ENCODE measurements at places on chromosomes 12 and 14. TPM values are rescaled to one million over a fixed set of nuclear protein-coding genes. Genes with fewer than 3 reads are reported as not detected.

Gene BAZ1A
- 52.3 TPM for total RNA-seq

Gene PIK3C2G
- total RNA-seq = not detected

Gene ATP2A2
- total RNA-seq = 99.8 TPM

Gene MANSC4
- not detected for total RNA-seq

Gene RNF31
- total RNA-seq = 29.3 TPM

Gene PRR4
- 0.18 TPM for total RNA-seq
